Effector memory CD8-positive, alpha-beta T cell (primary cell): ENCODE measurements at places on chromosomes 11 and 22.

DNA sequence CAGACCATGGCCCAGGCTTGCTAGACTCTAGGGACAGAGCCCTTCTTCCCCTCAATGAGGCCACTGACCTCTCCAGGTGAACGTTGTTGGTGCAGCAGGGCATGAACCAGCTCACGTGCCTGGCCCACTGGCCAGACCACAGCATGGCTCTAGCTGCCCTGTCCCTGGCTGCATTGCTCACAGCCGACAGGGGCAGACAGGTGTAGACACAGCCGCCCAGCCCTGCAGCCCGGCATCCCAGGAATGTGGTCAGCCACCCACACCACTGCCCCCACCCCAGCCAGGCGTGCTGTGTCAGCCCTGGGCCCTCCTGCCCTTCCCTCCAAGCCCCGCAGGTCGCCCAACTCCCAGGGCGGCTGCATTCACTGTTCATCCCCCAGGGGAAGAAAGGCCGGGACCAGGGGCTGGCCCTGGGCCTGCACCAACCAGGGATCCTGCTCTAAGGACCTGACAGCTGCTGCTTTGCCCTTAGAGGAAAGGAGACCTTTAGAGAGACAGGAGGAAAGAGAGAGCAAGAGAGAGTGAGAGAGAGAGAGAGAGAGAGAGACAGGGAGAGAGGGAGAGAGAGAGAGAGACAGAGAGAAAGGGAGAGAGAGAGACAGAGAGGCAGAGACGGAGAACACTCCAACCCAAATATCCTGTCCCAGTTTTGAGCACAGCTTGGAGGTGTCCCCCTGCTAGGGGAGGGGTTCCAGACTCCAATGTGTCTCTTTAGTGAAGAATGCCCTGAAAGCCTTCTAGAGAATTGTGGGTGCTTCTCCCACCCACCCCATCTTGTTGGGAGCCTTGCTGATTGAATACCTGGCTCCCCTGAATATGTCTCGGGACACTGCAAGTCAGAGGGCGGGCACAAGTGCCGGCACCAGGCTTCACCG lies 44.2 kb upstream of the LINC01488 start:
- DNase-seq, result no peak

- no peak for DNase-seq
These were observed 17.0 kb upstream of the SORL1 start for GRCh38 chr11:121435132-121435531.

GRCh38 chr22:45859231-45860161 lies 117.5 kb downstream of the WNT7B start:
- no peak for DNase-seq

GRCh38 chr22:44572414-44573207 lies 74.6 kb upstream of the RTL6 start:
- no peak for DNase-seq

DNA sequence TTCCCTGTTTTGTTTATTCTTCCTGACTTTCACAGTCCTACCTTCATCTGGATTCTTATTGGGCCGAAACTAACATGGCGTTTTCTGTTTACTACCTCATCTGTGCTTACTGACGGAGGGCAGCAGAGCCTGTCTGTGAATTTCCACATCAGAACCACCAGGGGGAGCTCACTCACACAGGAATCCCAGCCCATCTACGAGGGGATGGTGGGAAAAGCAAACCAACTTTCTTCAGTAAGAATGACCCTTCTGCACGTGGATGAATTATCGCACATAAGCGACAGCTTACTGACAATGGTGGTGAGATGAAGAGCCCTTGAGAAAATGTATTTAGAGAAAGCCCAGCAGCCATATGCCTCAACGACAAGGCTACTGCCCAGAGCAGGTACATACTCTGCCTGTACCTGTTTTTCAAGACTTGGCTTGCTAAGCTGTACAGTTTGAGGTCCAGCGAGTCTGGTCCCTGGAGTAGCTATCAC lies 42.5 kb downstream of the LARGE2 start:
- peak; percentile 58 for DNase-seq

DNA sequence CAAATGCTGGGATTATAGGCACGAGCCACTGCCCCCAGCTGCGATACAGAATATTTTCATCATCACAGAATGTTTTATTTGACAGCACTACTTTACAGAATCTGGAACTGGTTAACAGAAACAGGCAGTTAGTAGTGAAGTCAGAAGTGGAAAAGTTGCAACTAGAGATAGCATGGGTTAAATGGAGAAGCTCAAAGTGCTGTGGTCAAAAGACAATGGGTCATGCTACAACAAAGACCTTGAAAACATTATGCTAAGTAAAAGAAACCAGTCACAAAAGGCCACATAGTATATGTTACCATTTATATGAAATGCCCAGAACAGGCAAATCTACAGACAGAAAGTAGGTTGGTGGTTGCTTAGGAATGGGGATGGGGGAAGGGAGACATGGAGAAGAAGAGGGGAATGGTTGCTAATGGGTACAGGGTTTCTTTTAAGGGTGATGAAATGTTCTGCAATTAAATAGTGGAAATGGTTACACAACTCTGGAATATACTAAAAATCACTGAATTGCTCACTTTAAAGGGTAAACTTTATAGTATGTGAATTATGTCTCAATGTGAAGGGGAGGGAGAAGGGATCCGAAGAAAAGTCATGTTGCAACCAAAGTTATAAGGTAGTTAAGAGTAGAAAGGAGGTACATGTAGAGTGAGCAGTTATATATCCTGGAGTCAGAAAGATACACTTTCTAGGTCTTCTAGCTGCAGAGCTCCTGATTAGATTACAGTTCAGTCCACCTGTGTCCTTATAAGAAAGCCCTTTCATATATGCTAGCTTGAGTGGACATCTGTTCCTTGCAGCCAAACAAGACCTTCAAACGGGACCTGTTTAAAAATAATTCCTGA lies 46.3 kb upstream of the RAPSN start:
- no peak for DNase-seq

DNA sequence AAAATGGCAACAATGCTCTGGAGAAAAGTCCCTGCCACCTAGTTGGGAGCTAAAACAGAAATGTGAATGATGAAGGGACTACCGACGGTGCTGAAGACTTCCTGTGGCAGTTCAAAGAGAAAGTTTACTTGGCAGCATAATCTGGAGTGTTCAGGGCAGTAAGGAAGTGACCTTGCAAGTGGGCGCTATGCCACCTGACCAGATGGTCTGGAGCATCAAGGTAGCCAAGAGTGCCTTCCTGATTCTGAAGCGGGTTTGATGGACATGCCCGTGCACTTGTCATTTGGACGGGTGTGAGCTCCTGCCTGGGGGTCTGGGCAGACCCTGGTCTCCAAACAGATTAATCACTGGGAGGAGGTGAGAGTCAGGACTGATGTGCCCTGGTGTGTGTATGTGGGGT lies 1.8 kb upstream of the SNX19 start:
- no peak for DNase-seq

- DNase-seq, result no peak
These were observed 140.4 kb upstream of the LUZP2 start for GRCh38 chr11:24356501-24356900.

DNA sequence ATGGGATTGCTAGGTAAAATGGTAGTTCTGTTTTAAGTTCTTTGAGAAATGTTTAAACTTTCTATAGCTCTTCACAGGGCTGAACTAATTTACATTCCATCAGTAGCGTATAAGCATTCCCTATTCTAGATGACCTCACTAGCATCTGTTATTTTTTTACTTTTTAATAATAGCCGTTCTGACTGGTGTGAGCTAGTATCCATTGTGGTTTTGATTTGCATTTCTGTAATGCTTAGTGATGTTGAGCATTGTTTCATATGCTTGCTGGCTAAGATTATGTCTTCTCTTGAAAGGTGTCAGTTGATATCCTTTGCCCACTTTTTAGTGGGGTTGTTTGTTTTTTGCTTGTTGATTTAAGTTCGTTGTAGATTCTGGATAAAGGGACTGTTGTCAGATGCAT lies 35.9 kb downstream of the MMP27 start:
- DNase-seq, result no peak

DNA sequence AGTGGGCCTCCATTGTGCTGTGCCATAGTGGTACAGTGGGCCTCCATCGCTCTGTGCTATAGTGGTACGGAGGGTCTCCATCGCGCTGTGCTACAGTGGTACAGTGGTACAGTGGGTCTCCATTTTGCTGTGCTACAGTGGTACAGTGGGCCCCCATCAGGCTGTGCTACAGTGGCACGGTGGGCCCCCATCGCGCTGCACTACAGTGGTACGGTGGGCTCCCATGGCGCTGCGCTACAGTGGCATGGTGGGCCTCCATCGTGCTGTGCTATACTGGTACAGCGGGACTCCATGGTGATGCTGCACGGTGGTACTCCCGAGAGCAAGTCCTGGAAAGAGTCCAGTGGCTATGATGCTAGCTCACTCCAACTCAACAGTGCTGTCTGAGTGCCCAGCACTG lies 51.8 kb downstream of the SCUBE1 start:
- no peak for DNase-seq

DNA sequence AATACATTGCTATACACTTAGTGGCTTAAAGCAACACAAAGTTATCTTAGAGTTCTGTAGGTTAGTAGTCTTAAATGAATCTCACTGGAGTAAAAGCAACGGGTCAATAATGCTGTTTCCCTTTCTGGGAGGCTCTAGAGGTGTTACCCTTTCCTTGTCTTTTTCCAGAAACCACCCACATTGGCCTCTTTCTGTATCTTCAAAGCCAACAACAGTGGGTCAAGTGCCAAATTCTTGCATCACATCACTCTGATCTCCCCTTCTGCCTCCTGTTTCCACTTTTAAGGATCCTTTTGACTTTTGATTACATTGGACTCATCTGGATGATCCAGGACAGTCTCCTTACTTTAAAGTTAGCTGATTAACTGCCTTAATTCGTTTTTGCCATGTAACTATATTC lies 93.6 kb downstream of the DDX10 start:
- DNase-seq, result no peak

- no peak for DNase-seq
These were observed 32.9 kb downstream of the RPL27A start for GRCh38 chr11:8715501-8715900.

DNA sequence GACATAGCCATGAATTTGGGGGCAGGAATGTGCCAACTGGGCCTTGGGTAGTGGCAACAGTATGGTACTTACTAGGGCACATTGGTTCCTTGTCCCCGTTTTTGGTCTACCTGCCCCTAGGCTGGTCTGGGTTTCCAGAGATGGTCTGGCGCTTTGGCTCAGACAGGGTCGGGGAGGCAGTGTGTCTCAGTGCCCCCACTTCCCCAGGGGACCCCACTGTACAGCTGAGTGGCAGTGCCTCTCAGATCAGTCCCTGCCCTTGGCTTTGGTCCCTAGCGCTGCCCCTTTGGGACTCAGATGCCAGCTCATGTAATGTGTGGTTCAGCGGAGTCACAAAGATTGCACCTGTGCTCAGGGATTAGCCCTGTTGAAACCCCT lies 3.3 kb downstream of the RIC8A start:
- DNase-seq, result no peak

DNA sequence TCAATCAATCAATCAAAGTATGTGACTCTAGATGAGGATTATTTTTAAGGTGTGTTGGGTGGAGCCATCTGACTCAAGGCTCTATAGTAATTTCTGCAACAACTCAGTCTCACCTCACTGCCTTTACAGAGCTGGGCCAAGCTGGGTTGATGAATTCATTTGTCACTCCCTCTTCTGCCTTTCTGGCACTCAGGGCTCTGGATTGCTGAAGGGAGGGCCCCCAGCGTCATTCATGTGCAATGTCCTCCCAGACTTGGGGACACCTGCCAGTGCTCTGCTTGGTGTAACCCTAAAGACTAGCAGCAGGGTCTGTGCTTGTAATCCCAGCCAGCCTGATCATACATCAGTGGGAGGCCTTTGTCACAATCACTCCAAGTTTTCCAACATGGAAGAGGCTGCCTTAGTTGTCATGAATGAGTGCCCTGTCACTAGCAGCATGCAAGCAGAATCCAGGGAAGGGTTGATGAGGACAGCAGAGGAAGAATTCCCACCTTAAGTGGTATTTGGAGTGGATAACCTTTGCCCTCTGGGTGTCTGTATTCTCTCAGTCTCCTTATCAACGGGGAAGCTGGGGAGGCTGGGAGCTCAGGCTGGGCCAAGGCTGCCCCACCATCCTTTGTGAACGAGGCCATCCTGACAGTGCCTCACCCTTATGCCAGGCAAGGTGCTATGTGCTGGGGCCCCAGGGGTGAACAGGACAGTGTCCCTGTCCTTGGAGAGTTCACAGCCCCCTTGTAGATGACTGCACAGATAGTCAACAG lies 2.0 kb upstream of the TP53I11 start:
- no peak for DNase-seq

DNA sequence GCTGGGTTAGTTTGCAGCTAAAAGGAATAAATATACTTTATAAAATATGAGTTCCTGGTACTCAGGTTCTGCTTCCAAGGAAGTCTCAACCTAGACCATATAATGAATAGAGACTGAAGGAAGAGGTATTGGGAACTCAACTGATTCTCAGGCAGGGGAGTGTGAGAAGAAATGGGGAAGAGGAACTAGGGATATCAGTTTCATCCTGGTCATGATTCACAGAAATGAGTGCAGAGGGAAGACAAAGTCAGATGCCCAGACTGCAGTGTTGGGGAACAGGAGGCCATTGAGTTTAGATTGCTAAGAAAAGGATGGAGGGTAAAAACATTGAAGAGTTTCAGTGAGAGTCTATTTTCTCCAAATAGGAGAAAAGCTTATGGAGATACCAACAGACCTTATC lies 28.8 kb downstream of the PLAAT5 start:
- no peak for DNase-seq

DNA sequence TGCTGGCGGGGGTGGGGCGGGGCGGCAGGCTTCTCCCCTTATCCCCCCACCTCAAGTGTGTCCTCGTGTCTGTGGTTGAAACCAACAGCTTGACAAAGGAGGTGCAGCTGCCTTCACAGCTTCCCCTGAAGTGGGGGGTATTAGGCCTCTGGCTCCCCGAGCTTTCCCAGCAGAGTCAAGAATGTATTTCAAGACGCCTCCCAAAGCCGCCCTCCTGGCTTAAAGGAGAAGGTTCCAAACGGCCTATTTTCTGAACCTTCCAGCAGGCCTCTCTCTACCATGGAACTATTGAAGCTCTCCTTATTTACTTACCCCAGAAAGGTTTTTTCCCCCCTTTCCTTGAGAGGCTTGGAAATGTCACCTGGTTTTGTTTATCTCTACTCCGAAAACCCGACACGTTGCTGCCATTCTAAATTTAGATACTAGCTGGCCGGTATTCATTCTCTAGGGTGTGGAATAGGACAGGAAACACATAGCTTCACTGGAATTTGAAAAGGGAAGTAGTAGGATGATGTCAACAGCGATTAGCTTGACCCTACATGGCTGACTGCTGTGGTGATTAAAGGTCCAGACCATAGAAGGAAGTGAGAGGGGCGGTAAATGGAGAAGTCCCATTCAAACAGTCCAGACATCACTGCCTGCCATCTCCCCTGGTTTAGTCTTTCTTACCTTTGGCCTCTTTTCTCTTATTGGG lies 671 bp upstream of the PICALM start:
- DNase-seq, result no peak

GRCh38 chr11:5336331-5336730 lies 7.0 kb downstream of the OR51B5 start:
- DNase-seq, result no peak

GRCh38 chr11:57457643-57458023 lies 2.7 kb upstream of the RTN4RL2 start:
- no peak for DNase-seq
